ENCODE measurements at places on chromosomes 3 and 15. TPM values are rescaled to one million over a fixed set of nuclear protein-coding genes. Genes with fewer than 3 reads are reported as not detected.

GASK1A gene
- total RNA-seq, result not detected

CFAP100 gene
- not detected for total RNA-seq

GPR15 gene
- total RNA-seq, result not detected

NAALADL2 gene
- 1.6 TPM for total RNA-seq

ZNF35 gene
- 29.8 TPM for total RNA-seq

GATM gene
- total RNA-seq, result 51.2 TPM

XIRP1 gene
- 0.34 TPM for total RNA-seq

DNAH12 gene
- 0.22 TPM for total RNA-seq

C3orf22 gene
- not detected for total RNA-seq

SLC15A2 gene
- total RNA-seq, result 0.64 TPM

THAP10 gene
- total RNA-seq, result 3.3 TPM

GPR62 gene
- 0.44 TPM for total RNA-seq

UBL7 gene
- 62.6 TPM for total RNA-seq

ACVR2B gene
- total RNA-seq, result 122 TPM

SEMA3G gene
- 0.59 TPM for total RNA-seq

BCHE gene
- total RNA-seq, result 4.0 TPM

GNAT1 gene
- not detected for total RNA-seq

KIF7 gene
- total RNA-seq, result 9.3 TPM

SKOR1 gene
- total RNA-seq, result 4.0 TPM

SPINK8 gene
- not detected for total RNA-seq

C15orf61 gene
- total RNA-seq, result 7.5 TPM

GABRR3 gene
- not detected for total RNA-seq

HGD gene
- not detected for total RNA-seq

CTXN2 gene
- total RNA-seq, result 0.22 TPM

CATSPER2 gene
- total RNA-seq, result 6.9 TPM

HTR3E gene
- not detected for total RNA-seq

RTP3 gene
- total RNA-seq, result not detected

ADGRG7 gene
- not detected for total RNA-seq

MEGF11 gene
- total RNA-seq, result 2.6 TPM

DNAH1 gene
- 8.9 TPM for total RNA-seq

IL5RA gene
- not detected for total RNA-seq

ROPN1 gene
- total RNA-seq, result not detected

AAGAB gene
- 39.9 TPM for total RNA-seq

ABCC5 gene
- 134 TPM for total RNA-seq

KNL1 gene
- total RNA-seq, result 4.0 TPM

CASR gene
- not detected for total RNA-seq

RNF123 gene
- 56.6 TPM for total RNA-seq

SNX22 gene
- total RNA-seq, result 4.6 TPM

CCK gene
- not detected for total RNA-seq

SNTN gene
- not detected for total RNA-seq

CTDSPL gene
- total RNA-seq, result 6.6 TPM

ATP13A4 gene
- total RNA-seq, result 0.93 TPM

PIF1 gene
- 8.6 TPM for total RNA-seq
